ENCODE measurements at places on chromosomes 16 and 17.

- DNase-seq = no peak
Observed at GRCh38 chr17:78774453-78774852, 7.6 kb downstream of the CYTH1 start.

DNA sequence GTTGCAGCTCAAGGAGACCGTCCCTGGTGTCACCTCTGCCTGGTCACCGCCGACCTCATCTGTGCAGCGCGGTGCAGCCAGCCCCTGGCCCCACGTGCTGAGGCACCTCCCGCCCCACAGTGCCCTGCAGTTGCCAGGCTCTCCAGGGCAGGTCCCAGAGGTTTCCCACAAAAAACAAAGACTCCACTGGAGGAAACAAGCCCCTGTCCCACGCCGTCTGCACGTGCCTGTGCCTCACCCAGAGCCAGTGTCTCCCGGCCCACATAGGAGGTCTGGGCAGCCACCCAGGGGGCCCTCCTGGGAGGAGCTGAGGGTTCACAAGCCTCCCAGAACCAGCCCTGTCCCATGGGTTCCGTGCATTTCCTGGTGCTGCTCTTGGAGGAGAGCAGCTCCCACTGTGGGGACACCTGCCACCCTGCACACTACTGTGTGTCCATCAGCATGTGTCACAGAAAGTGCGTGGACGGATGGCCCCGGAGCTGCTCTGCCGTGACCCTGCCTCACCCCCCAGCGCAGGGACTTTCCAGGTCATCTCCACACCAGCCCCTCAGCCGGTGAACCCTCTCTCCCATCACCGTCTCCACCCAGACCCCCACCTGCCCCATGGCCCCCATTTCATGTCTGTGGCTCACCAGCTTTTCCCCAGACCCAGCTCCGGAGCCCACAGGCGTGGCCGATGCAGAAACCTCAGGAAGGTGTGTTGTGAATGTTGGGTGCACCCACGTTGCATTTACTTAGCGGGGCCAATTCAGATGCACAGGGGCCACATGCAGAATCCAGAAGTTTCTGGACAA is 17.0 kb upstream of the CDH15 start:
- no peak for DNase-seq

DNA sequence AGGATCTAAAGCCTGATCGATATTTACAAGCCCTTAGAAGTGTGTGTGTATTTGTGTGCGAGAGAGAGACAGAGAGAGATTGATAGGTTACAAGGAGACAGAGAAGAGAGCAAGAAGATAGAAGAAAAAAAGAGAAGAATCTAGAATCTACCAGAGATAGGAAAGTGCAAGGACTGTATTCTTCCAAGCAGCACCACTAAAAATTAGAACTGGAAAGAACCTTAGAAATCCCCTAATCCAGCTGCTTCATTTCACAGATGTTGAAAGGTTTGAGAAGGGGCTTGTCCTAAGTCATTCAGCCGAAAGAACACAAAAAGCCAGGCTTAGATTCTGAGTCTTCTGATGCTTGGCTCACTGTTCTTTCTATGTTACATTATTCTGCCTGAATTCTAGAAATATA is 92.2 kb downstream of the HS3ST3A1 start:
- DNase-seq = no peak

GRCh38 chr16:49094471-49094870 is 187.2 kb downstream of the CBLN1 start:
- DNase-seq = no peak

GRCh38 chr17:15157051-15157450 is 108.1 kb downstream of the PMP22 start:
- DNase-seq = no peak

DNA sequence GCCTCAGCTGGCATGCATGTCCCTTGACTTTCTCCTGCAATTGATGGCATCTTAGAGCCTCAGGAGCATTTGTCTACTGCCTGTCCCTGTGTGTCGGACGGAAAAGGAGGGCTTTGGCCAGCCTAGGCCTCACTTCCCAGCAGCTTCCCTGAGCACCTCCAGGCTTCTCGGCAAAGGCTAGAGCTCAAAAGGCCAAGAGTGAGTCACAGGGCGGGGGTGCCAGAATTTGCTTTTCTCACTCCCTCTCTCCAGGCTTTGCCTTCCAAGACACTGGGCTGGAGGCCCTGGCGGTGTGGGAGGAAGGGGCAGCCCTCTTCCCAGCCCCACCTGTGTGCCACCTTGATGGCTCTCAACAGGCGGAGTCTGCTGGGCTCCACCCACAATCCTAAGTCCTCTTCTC is 107.3 kb upstream of the MAF start:
- no peak for DNase-seq

- no peak for DNase-seq
Observed at GRCh38 chr17:15888436-15888835, 56.5 kb upstream of the ADORA2B start.

GRCh38 chr16:20628213-20628612 is 52.0 kb upstream of the ACSM2B start:
- DNase-seq = no peak

DNA sequence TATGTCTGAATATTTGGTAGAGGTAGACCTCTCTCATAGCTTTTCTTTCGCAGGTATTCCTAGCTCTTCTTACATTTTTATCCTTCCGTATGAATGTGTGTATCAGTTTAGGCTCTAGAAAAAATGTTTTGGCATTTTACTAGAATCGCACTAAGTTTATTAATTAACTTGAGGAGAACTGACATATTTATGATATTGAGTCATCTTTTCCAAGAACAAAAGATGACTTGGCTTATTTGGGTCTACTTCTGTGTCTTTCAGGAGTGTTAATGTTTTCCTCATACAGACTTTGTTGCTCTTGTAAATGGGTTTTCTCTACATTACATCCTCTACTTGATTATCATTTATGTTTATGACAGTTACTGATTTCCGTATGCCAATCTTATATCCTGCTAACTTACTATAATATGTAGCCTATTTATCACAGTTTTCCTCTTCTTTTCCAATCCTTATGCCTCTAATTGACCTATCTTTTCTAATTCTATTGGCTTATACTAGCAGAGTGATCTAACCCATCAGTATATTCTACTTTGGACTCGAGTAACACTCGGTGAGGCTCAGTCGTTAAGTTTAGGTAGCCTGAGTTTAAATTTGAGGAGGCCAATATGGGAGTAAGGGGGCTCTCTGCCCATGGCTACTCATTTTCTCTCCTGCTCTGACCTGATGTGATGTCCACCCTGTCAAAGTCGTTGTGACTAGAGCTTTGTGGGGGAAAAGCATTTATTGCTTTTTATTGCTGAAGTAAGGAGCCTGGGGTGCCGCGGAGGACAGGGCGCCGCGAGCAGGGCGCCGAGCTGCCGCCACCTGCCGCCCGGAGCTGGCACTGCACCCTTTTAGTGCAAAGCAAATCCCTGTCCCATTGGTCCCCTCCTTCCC is 20.0 kb downstream of the ST6GALNAC1 start:
- DNase-seq = peak; percentile 85

GRCh38 chr17:4584101-4584916 is at the start of gene SMTNL2:
TSS of gene SMTNL2 (plus strand) at chr17:4584529. CDS start at chr17:4584606, 77 bp downstream.
- DNase-seq = peak; percentile 44

DNA sequence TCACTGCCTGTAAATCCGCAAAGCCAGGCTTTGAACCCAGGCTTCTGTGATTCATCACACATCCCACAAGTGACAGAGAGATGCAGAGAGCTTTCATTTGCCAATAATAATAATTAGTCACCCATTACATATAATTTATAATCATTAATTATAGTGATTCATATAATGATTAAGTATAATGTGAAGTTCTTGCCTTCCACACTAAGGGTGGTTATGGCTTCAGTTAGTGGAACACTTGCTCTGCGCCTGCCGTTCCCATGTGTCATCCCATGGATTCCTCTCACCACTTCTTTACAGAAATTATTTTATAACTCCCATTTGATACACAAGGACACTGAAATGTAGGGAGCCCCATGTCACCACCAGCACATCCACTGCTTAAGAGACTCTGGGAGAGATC is 39.8 kb upstream of the XYLT1 start:
- DNase-seq = no peak

- DNase-seq = no peak
Observed at GRCh38 chr16:87006021-87006420, 311.2 kb downstream of the C16orf95 start.

DNA sequence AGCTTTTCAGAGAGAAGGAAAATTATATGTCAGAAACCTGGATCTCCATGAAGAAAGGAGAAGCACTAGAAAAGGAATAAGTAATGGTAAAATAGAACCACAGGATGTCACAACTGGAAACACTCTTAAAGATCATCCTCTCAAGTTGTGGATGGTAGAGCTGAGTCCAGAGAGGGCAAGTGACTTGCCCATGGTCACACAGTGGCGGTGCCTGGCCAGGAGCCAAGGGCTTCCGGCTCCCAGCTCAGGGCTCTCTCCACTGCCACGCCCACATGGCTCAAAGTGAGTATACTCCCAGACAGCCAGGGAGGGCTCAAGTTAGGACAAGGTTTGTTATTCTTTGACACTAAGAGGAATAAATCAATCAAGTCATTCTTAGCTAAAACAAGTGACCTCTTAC is 159.8 kb downstream of the COPRS start:
- no peak for DNase-seq

DNA sequence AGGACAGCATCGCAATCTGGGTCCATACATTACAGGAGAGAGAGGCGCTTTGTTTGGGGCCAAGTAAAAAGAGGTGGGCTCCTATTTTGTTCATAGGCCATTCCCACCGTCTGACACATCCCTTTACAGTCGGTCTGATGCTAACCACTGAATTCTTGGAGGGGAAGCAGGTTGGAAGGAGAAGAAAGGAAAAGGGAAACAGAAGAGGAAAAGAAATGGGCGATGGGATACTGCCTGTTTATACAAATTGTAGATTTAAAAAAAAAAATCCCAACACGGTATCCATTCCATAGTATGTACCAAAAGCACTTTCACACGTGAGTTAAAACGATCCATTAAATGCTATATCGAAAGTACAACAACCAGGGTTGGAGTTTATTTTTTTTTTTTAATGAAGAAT is 4.0 kb upstream of the ZFHX3 start:
- no peak for DNase-seq

DNA sequence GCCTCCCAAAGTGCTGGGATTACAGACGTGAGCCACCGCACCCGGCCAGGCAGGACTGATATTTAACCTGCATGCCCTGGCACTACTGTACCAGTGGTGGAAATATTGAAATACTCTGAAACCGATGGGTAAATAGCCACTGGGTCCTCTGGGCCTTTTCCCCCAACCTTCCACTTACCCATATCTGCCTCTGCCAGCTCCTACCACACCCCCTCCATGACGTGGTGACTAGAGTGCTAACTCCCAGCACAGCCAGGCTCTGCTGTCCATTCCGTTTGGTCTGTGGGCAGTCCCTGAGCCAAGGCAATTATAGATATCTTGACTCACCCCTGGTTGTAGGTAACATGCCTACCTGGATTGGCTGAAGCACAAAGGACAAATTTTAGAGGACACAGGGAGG is 187.8 kb downstream of the PRKCB start:
- no peak for DNase-seq

GRCh38 chr16:70706948-70707465 is 21.2 kb upstream of the MTSS2 start:
- DNase-seq = no peak

DNA sequence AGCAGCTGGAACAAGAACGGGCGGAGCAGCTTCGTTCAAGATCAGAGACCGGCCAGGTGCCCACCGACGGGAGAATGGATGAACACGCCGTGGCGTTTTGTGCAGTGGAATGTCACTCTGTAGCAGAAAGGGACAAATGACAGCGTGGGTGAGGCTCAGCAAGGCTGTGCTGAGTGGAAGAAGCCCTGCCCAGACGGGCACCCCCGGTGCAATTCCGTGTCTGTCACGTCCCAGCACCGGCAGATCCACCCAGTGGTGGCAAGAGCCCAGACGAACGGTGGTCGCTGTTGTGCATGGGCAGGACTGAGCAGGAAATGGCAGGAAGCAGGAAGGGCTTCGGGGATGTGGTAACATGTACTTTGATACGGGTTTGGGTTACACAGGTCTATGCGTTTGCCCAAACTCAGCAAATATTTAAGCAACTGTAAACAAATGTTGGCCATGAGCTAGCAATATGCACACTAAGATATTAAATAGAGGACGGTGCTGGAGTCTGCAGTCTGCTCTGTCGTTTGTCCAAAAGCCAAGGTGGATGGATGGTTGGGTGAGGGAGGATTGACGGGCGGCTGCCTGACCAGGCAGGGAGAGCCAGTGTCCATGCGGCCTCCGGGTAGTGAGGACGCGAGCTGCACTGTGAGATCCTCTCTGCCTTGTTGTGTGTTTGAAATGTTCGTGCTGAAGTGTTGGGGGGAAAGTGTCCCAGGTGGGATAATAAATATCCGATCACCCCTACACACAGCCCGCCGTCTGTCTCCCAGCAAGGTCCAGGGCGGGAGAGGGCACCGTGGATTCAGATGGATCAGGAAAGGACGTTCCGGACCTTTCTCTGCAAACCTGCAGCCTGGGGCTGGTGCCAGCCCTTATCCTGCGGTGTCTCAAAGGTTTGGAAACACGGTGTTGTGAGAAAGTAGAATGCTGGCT is 48.4 kb downstream of the COX4I1 start:
- DNase-seq = no peak

GRCh38 chr16:67174706-67175231 is 4.4 kb downstream of the NOL3 start:
- no peak for DNase-seq

DNA sequence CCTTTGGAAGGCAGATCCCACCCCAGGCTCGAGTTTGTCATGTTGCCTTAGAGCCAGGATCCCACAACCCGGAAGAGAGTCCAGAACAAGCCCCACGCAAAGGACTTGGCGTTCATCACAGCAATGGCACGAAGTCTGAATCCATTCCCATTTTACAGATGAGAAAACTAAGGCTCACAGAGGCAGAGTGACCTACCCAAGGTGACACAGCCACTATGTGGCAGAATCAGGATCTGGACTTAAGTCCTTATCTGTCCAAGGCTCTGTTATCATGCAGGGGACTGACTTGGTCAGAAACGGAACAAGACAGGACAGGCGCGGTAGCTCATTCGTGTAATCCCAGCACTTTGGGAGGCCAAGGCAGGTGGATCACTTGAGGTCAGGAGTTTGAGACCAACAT is 86.5 kb downstream of the GSG1L start:
- DNase-seq = no peak

- DNase-seq = peak; percentile 42
Observed at GRCh38 chr16:10878644-10879501, 1.9 kb downstream of the CIITA start.

GRCh38 chr17:68107373-68107772 is 71.8 kb downstream of the KPNA2 start:
- no peak for DNase-seq

- DNase-seq = no peak
Observed at GRCh38 chr17:9465210-9465921, 110.3 kb downstream of the STX8 start.

GRCh38 chr17:8918807-8919465 is 46.6 kb downstream of the PIK3R5 start:
- no peak for DNase-seq

- no peak for DNase-seq
Observed at GRCh38 chr16:55690841-55691240, 35.1 kb downstream of the SLC6A2 start.
